ENCODE measurements at places on chromosomes 2 and 18.

GRCh38 chr2:139281124-139281523, 500.9 kb upstream of the NXPH2 start:
- DNase-seq = no peak

GRCh38 chr2:128623776-128624761, 305.4 kb upstream of the HS6ST1 start:
- DNase-seq = no peak

DNA sequence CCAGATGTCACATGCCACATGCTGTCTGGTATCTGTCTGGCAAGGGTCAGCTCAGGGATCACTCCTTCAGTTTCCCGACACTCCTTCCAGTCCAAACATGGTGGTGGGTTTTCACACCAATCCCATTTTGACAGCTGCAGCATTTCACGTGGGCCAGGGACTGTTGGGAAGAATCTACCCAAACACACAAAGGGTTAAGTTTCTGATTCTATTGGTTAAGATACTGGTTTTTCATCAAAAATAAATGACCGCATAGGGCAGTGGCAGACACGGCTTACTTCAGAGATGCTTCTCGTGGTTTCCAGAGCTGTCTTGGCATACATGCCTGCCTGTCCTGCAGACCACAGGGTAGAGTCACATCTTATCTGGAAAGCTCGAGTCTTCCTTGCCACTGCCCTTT, 79.7 kb downstream of the PSMG2 start:
- no peak for DNase-seq

GRCh38 chr2:78132391-78133370, 610.5 kb upstream of the LRRTM4 start:
- no peak for DNase-seq

DNA sequence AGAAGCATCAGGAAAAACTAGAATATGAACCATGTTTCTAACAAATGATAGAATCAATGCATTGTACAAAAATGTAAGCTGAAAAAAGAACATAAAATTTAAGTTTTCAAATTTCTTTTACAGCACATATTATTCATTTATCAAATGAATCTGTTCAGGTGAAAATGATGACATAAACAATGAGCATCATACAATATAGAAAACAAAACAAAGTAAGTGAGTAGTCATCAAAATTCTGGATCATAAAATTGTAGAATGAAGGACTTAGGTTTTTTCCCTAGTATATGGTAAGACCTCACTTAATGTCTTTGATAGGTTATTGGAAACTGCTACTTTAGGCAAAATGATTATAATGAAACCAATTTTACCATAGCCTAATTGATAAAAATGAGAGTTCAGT, 427.0 kb upstream of the KCNH7 start:
- no peak for DNase-seq

DNA sequence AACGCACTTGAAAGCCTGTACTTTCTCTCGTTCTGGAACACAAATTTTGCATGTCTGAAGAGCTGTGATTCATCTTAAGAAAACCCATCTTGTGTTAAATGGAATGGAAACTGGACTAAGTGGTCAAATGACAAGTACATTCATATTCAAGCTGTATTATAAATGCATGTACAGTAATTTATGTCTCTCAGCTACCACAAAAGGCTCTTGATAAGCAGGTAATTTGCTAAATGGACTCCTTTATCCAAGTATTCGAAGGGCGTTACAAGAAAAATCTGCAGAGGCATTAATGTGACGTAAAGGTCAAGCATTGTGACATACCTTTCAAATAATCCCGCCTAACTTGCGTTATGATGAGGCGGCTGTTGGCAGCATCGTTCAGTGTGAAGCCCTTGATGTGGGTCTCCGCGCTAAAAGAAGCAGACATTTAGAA, 66.6 kb downstream of the ABCG8 start:
- no peak for DNase-seq

DNA sequence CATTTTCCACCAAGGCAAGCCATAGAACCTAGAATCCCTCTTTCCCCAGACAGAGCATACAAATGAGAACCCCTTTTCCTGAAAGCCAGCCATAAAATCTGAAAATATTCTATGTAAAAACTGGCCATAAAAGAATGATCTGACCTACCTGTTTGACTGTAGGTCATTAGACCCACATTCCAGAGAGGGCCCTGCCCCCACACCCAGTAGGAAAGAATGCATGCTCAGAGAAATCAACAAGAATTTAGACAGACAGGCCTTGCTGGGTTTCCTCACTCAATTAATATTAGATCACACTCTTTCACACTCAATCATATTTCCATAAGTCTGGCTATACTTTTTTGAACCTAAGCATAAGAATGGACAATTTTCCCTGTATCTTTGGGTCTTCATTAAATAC, 929.5 kb downstream of the ERBB4 start:
- no peak for DNase-seq

DNA sequence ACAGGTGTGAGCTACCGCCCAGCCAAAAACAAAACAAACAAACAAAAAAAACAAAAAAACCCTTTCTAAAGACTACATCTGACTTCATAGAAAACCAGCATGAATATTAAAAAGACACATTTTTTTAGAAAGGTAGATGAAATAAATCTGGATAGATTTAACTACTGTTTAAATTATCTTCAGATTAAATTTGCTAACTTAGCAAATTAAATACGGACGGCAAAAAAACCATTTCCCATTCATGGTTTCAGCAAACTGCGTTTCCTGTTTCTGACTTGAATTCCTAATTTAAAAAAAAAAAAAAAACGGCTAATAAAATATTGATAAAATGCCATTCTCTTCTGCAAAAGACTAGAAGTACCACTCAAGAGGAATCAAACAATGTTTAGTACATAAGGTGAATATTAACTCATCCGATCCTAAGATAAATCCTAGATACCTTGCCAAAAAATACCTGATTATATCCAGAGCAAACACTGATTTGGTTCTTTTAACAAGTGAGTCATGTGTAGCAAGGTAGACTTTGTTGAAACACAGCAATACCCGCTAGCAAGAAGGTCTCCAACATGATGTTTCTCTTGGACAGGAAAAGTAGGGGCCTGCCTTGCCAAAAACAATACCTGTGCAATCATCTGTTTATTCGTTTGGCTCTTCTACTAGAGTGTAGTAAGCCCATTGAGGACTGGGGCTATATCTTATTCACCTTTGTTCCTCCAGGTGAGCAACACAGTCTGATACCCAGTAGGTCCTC, 96.2 kb downstream of the BARD1 start:
- DNase-seq = no peak

GRCh38 chr18:46466234-46467160, 190.5 kb downstream of the LOXHD1 start:
- DNase-seq = no peak

DNA sequence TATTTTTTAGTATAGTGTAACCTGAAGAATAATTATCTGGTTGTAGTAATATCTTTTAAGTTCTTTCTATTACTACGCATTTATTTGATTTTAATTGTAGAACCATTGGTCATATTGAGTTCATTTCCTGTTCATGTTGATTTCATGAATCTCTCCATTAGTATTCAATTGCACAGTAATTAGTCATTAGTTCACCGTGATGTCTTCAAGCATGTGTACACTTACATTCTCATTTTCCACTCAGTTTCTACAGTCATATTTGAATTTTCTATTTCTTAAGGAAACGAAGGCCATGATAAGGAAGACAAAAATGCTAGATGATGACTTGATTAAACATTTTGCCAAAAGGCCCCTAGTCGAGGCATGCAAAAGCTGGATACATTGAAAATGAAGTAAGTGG, 333.7 kb upstream of the FANCL start:
- no peak for DNase-seq
